ENCODE measurements at places on chromosomes 5 and 9.

- DNase-seq, result peak; percentile 85
Measured at GRCh38 chr9:137435980-137436760, 5.0 kb downstream of the ENTPD8 start.

DNA sequence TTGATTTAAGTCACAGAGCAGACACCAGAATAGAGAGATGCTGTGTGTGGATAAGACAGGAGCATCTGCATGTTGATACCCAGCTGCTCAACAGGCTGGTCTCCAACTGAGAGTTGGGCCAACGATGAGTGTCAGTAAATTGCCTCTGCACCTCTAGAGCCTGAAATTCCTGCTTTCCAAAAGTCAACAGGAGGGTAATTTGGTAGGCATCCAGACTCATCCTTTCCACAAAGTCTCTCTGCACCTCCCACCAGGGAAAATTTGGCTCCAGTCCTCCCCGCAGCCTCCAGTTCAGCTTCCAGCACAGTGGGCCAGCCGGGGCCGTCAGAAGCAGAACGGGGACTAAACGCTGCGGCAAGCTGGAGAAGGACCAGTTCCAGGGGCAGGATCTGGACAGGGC lies 136.9 kb downstream of the RFK start:
- no peak for DNase-seq

DNA sequence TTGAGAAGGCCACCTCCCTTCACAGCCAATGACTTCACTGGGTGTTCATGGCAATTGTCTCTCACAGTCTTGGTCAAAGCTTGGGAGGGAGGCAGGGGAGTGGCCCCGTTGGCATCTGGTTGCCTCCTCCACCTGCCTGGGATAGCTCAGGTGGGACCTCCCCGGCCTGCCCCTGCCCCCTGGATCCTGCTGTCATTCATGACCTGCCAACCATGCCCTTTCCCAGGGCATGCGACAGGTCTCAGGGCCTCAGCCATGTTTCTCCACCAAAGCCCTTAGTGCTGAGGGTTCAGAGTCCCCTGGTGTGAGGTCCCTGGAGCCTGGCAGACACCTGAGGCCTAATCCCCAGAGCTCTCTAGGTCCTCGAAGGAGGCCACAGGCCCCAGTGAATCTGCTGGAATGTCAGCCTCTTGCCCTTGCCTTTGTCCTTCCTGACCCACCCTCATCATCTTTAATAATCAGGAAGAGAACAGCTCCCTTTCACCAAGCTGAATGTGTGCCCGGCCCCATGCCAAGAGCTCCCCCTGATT lies 5.6 kb downstream of the DAB2IP start:
- DNase-seq, result no peak

- no peak for DNase-seq
Measured at GRCh38 chr9:94872891-94873511, 146.5 kb downstream of the AOPEP start.

DNA sequence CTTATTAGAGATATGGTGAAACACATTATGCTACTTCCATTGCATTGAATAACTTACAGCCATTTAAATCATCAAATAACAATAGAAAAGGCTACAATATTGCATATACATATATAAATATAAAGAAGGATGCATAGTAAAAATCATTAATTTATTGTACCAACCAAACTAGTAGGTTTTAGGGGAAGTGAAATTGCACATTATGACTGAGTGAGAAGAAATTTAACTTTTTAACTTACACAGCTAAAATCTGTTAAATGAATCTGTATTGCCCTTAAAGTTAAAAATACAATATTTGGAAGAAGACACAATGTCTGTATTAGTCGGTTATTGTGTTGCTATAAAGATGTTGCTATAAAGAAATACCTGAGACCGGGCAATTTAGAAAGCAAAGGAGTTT lies 2073.7 kb upstream of the ACO1 start:
- DNase-seq, result no peak

DNA sequence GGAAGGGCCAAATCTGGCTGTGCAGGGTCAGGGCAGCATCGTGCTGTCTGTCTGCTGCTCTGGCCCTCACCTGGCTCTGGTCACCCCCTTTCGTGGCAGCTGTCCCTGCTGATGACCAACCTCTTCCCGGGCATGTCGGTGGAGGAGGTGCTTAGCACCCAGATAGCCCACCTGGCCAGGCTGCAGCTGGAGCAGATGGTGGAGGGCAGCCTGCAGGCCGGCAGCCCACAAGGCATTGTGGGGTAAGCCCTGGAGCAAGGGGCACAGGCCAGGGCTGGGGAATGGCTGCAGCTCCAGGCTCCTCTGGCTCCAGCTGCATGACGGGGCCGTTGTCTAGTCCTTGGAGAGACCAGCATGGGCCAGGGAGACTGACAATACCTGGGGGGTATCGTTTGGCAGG lies 8.2 kb downstream of the TOR2A start:
- DNase-seq, result no peak

DNA sequence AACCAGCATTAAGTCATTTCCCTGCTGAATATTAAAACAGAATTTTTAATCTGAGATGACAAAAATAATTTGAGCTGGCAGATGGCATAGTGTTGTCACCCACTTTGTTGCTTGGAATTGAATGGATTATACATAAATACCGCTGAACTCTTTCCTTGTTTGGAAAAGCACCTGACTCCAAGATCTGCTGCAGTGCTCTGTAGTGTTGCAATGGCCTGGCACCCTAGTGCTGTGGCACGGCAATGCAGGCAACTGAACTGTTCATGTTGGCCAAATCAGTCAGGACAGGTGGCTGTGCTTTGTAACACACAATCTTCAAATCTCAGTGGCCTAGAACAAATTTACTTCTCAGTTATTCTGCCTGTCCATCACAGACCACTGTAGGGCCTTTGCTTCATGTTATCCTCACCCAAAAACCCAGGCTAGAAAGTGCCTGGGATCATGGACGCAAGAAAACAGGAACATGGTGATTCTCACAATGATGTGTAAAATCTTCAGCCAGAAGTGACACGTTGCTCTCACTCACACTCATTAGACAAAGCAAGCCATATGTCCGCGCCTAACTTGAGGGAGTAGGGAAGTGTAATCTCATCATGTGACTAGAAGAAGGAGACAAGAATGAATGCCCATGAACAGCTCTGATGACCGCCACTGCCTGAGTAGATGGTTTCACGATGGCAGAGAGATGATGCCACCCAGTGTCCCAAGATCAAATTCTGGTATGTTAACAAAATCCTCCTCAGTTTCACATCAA lies 191.9 kb upstream of the PUM3 start:
- no peak for DNase-seq

- no peak for DNase-seq
Measured at GRCh38 chr9:114149765-114150340, 5.5 kb upstream of the COL27A1 start.

GRCh38 chr9:1267141-1267570 lies 217.0 kb downstream of the DMRT2 start:
- DNase-seq, result no peak

DNA sequence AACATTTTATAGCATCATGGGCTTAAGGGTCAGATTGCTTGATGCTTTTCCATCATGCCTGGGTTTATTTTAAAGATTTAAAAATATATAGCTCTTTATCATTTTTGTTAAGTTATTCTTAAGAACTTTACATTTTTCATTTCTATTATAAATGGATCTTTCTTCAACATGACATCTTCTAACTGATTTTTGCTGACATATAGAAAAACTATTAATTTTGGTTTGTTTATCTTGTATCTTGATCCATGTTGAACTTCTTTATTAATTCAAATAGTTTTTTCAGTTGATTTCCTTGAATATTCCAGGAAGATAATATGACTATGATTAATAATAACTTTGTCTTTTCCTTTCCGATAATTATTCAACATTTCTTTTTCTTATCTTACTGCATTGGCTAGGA lies 237.9 kb upstream of the CLINT1 start:
- DNase-seq, result no peak

- DNase-seq, result no peak
Measured at GRCh38 chr5:156825688-156826087, 24.4 kb upstream of the PPP1R2B start.

- peak; percentile 50 for DNase-seq
Measured at GRCh38 chr5:54651482-54652076, 134.0 kb downstream of the SNX18 start.

- no peak for DNase-seq
Measured at GRCh38 chr5:132433141-132433540, 57.4 kb downstream of the IRF1 start.

DNA sequence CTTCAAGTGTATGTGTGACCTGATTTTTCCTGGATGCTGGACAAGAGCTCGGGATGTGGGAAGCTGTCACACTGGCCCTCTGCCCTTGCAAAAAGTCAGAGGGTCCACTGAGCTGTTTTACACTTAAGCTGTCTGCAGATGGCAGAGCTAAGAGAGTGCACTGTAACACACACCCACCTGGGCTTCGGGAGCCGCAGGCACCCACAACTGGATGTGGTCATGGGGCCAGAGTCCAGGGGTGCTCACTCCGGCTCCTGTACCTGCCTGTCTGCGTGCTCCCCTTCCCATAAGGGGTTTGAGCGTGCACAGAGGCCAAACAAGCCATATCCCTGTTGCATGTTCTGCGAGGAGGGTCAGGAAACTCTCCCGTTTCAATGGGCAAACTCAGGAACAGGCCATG lies 82.5 kb downstream of the LRRC70 start:
- no peak for DNase-seq

DNA sequence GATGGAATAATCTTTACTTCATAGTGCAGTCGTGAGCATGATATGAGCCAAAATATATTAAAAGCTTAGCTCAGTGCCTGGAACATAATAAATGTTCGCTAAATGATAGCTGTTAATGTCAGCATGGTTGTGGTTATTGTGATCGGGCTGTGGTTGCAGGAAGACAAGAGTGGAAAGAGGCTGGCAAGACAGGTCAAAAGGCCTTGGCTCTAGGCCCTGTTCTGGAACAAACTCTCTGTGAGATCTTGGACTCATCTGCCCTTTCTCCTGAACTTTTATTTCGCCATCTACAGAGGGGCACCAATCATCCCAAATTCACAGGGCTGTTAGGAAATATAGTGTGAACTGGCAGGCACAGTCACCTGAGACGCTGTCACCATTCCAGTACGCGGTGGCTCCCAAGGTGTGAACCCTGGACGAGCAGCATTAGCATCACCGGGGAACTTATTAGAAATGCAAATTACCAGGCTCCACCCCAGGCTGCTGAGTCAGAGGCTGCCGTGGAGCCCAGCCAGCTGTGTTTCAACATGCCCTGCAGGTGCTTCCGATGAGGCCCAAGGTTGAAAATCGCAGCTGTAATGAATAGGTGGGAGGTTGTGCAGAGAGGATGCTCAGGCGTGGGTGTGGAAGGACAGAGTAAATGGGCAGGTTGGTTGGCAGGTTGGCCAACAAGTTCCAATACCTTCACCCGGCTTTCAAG lies 50.2 kb upstream of the SAP30L start:
- DNase-seq, result peak; percentile 34

- no peak for DNase-seq
Measured at GRCh38 chr5:158898185-158899177, 201.2 kb downstream of the EBF1 start.

GRCh38 chr9:86279839-86280238 lies 2.5 kb downstream of the ISCA1 start:
- DNase-seq, result no peak

GRCh38 chr5:147084702-147085101 lies 150.1 kb upstream of the STK32A start:
- no peak for DNase-seq

GRCh38 chr9:37295796-37296195 lies 126.7 kb upstream of the GRHPR start:
- no peak for DNase-seq

- no peak for DNase-seq
Measured at GRCh38 chr5:173629628-173630027, 13.2 kb upstream of the BOD1 start.

DNA sequence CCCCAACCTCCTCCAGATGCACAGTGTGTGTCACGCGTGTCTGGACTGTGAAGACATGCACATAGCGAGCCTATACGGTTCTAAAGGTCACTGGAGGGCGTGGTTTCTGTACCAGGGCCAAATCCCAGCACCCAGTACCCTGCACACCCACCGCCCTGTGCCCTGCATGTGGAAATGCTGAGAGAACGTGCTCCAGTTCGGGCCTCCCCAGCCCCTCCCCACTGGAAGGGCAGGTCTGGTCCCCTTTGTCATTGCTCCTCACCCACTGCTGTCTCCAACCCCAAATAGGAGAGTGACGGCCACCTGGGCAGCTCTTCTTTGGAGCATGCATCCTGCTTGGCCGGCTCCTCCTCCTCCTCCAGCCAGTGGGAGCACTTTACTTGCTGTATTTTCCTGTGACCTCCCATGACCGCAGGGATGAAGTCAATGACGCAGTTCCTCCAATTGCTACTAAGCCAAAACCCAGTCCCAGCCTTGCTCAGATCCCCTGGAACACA lies 116.7 kb downstream of the WNK2 start:
- no peak for DNase-seq

- DNase-seq, result no peak
Measured at GRCh38 chr5:43700601-43701000, 97.6 kb downstream of the NNT start.

DNA sequence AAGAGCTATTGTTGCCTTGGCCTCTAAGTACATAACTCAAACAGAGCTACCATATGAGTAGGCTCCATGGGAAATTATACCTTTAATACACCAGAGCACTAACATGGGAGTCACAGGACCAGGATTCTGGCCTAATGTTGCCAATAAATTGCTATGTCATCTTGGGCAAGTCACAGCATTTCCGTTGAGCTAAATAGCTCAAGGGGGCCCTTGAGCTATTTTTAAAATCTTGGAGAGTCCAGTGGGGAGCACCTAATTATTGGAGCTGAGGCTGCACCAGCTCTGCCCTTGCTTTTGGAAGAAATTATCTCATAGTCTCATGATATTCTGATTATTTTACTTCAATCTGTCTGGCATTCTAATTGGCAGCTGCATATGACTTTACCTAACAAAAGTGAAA lies 350.8 kb downstream of the ENC1 start:
- DNase-seq, result no peak

GRCh38 chr5:36301858-36302603 lies at the start of gene RANBP3L:
TSS of gene RANBP3L (minus strand) at chr5:36301902. CDS start at chr5:36301416, 486 bp downstream.
- peak; percentile 79 for DNase-seq

DNA sequence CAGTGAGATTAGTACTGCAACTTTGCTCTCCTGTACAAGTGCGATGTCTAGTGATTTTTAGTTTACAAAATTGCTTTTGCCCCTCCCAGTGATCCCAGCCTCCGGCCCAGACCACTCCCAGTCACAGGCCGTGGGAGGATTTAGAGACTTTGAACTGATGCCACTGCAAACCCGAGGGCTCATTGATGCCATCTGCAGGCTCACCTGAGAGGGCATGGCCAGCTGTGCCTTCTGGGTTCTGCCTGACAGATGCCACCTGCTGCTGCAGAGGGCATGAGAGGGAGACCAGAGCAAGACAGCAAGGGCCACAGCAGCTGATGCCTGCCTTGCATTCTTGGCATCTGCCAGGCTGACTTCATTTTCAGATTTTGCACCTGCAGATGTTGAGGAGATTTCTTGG lies 593.8 kb downstream of the CDK5RAP2 start:
- no peak for DNase-seq

GRCh38 chr9:92325991-92326500 lies 293 bp downstream of the CENPP start:
- no peak for DNase-seq

- DNase-seq, result peak; percentile 40
Measured at GRCh38 chr5:146540414-146540813, 24.4 kb upstream of the GPR151 start.

All from astrocyte of the spinal cord (primary cell).